ENCODE measurements at places on chromosomes 16 and 17.

- DNase-seq = no peak
Observed at GRCh38 chr16:76639685-76640289, 362.6 kb downstream of the CNTNAP4 start.

DNA sequence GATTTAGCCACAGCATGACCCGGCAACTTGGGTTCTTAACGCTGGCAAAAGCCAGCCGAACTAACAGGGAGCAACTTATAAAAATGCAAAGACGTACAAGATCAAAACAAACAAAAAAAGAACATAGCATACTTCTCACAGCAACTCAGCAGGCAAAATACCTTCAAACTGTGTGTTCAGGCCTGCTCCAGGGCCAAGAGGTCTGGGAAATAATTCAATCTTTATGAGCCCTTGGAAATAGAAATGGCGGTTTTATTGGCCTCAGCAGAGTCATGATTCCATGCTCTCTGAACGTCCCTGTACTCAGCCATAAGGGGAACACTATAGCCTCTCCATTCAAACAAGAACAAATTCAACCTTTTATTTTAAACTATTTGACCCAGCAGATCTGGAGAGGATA, 101.3 kb upstream of the C17orf78 start:
- DNase-seq = no peak

DNA sequence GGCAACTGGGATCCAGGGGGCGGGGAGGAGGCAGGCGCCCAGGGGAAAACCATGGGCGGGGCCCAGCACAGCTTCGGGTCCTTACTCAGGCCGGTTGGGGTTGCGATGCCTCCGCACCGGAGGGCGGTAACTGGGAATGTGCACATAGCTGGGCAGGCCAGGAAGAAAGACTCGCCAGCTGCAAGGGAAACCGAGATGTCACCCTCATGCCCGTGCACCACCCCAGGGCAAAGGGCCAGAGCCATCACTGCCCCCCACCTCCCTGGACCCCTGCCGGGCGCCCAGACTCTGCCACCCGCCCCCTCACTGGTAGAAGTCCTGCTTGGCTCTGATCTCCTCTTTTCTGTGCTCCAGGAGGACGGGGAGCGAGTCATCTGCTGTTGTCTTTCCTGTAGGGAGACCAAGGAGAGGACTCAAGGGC, 6.7 kb downstream of the ALOX12B start:
- no peak for DNase-seq

- no peak for DNase-seq
Observed at GRCh38 chr16:88406096-88407041, 23.6 kb downstream of the ZNF469 start.

DNA sequence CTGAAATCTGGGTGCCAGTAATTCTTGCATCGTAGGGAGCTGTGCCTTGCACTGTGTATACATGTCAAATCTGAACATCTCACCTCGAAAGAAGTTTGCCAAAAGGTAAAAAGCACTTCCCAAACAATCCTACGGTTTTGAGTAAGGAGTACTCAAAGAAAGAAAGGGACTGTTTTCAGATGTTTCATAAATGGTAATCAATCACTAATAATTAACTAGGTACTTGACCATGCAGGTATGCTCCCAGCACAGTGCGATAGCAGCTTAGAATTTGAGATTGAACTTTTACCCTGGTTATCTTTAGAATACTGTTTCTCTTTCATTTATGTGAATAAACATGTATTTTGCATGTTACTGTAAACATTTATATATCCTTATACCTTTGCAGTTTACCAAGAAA, 39.0 kb downstream of the PRKCA start:
- DNase-seq = no peak

DNA sequence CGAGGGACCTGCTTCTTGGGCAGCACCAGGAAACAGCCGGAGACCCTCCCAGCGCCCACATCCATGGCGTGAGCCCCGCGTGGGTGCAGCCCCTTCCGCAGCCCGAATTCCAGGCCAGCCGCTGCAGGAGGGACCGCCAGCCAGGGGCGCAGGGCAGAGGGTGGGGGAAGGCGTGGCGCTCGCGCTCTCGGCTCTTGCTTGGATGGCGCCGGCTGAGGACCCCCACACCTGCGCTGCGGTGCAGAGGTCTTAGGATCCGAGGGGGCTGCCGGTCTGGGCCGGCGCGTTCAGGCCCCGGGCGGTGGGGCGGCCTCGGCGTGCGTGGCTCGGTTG, 28.8 kb downstream of the ACTG1 start:
- DNase-seq = no peak

- DNase-seq = no peak
Observed at GRCh38 chr17:37726248-37726647, 18.6 kb downstream of the HNF1B start.

DNA sequence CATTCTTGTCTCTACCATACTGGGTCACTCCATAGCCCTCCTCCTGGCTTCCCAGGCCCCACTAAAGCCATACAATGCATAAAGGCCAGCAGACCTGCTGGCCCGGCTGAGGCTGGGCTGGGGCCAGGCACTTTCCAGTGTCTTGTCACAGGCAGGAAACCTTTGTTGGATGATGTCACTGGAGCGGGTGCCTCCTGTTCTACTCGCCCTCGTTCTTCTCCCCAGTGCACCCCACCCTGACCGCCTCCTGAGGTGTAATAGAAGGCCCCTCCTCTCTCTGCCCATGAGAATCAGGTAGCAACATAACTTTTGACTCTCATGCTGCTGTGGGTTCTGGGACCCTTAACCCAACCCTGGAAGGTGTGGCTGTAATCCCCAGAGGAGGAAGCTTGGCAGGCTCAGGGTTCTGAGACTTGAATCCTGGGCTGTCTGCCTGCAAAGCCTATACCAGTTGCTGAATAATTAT, 54.2 kb upstream of the IL34 start:
- no peak for DNase-seq

DNA sequence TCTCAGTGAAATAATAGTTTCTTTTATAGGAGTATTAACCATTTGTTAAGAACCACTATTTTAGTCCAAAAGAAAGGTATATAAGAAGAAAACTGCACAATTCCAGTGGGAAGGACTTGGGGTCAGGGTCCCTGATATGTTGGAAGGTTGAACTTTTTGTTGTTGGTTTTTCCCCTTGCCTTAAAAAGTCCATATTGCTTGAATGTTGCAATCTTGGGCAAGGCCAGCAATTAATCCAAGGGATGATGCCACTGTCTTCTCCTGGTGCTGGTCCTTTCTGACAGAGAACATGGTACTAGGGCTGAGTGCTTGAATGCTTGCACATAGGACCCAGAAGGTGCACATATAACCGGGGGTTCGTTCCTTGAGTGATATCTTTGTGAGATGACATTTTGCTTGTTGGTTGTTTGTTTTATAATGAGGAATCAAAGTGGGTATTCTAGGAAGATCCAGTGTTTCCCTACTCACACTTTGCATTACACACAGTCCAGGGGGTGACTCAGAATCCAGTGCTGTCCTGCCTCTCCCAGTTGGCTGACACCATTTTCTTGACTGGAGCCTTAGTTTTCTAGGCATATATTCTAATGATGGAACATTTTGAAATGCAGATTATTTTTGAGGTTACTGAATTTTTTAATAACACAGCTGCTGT, 54.9 kb downstream of the SIAH1 start:
- no peak for DNase-seq

- DNase-seq = no peak
Observed at GRCh38 chr16:75048530-75048929, 49.7 kb downstream of the ZNRF1 start.

DNA sequence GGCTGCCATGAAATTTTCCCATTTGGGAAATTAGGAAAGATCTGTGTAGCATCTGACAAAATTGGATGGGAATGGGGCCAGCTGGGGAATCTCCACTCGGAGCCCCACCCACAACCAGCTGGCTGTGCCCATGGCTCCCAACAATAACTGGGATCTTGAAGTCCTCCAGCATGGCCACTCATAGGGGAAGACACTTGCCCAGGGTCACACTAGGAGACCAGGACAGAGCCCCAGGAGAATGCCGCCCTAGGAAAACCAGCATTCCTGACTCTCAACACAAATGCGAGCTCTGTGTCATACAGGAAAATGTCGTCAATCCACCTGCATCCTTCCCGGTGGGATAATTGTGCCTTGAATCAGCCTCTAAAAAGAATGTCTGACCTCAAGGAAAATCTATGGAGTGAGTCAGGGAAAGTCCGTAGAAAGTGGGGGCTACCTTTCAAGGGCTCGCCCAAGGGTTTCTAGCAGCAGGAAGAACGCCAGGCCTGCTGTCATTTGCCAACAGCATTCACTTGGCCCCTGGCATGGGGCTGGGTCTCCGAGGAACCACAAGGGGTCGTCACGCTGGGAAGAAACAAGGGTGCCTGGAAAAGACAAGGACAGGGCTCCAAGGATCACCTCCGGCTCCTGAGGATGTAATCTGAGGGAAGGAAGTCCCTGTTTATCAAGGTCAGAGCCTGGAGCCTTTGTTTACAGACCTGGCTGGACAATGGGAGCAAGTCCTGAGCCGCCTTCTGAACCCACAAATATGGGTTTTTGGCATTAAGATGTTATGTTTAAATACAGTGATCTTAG, 15.9 kb downstream of the CDH5 start:
- no peak for DNase-seq

GRCh38 chr16:75559564-75560372, 3.7 kb upstream of the TMEM231 start:
- DNase-seq = no peak

- no peak for DNase-seq
Observed at GRCh38 chr17:65975878-65976277, 216.1 kb downstream of the CEP112 start.

DNA sequence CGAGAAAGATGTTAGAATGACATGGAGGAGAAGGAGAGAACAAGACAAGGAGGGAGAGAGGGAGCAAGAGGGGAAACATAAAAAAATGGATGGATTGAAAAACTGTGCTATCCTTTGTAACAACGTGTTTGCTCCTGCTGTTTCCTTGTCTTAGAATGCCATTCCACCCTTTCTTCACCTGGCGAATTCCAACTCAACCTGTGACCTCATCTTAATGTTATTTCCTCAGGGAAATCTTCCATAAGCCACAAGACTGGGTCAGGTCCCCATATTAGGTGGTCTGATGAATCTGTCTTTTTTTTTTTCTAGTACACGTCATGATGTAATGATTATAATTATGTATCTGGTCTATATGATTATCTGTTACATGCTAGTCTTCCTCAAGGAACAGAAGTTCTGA, 195.0 kb upstream of the MAF start:
- no peak for DNase-seq

DNA sequence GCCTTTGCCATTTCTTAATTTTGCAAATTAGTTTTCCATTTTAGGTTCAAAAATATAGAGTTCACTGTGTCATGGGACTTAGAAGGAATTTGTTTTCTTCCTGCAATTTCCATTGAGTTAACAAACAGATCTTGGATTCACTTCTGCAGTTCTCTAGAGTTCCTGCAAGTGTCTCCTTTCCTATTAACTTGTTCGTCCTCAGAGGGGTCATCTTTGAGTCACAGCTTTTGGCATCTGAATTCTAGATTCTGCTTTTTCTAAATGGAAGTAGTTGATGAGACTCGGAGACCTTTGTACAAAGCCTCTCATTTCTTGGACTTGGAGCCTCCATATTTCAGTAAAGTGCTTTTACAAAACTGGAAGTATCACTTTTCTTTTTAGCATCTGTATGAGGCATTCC, 323.3 kb downstream of the BCAS3 start:
- DNase-seq = no peak

DNA sequence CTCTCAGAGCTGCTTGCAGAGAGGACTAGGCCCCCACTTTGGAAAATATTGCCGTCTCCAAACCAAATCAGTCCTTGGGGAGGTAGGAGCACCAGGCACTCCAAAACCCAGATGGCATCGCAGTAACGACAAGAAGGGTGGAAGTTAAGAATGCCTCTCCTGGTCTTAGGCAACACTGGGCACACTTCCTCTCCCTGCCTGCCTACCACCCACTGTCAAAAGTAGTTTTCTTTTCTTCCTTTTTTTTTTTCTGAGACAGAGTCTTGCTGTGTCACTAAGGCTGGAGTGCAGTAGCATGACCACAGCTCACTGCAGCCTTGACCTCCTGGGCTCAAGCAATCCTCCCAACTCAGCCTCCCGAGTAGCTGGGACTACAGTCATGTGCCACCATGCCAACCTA, 47.2 kb downstream of the SRL start:
- no peak for DNase-seq

DNA sequence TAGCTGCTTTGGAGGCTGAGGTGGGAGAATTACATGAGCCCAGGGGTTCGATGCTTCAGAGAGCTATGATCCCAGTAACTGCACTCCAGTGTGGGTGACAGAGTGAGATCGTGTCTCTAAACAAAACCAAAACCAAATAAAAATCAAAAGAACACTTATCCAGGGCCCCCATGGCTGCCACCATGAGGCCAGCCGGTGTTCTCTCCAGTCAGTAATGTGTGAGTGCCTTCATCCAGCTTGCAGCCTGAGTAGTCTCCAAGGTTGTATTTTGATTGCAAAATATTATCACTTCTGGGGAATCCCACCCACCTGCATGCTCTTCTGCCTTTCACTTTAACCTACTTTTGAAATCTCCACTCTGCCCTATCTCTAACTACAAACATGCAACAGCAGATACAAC, 221.0 kb upstream of the WSB1 start:
- DNase-seq = no peak

GRCh38 chr17:48630009-48630924, 4.1 kb upstream of the HOXB9 start:
- DNase-seq = no peak

DNA sequence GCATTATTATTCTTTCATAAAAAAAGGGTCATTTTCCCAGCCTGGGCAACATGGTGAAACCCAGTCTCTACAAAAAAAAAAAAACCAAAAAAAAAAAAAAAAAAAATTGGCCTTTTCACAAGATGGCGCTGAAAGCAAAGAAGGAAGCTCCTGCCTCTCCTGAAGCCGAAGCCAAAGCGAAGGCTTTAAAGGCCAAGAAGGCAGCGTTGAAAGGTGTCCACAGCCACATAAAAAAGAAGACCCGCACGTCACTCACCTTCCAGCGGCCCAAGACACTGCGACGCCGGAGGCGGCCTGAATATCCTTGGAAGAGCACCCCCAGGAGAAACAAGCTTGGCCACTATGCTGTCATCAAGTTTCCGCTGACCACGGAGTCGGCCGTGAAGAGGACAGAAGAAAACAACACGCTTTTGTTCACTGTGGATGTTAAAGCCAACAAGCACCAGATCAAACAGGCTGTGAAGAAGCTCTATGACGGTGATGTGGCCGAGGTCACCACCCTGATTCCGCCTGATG, 4.9 kb upstream of the PGAP6 start:
- no peak for DNase-seq

Data from activated CD4-positive, alpha-beta T cell treated with anti-CD3 and anti-CD28 coated beads for 4 hours (primary cell).